ENCODE measurements at places on chromosomes 1 and 21. TPM values are rescaled to one million over a fixed set of nuclear protein-coding genes. Genes with fewer than 3 reads are reported as not detected.

DNA sequence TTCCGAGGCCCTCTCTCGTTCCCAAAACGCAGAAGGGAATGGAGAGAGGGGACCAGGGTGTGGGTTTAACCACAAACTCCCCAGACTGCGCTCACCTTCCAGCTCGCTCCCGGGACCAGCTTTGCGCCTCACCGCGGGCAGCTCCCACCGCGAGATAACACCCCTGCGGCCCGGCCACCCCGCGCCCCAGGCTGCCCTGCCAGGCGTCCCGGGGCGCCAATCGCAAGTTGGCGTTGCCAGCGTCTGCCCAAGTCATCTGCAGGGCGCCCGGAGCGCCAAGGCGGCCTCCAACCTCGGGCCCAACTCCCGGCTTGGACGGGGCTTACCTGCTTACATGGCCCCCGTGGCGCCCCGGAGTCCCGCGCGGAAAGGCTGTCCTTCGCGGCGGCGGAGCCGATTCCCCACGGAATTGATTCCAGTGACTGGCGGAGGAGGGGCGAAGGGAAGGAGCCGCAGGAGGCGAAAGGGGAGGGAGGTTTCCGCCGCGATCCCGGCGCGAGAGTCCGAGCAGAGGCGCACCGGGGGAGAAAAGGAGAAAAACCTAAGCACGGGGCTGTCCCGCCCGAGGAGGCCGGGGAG lies 456 bp downstream of the PTPN14 start:
- H3K4me3 ChIP-seq = peak overlapping the region; percentile 69
- DNase-seq = no peak
- H3K27ac ChIP-seq = no peak overlapping the region

GRCh38 chr1:36397378-36398230 lies at the start of gene LSM10:
LSM10 (minus strand) TSS chr1:36397908; CDS start chr1:36394129, 3,779 bp downstream.
- peaks cover 11% of the 10 kb centered on the region for H3K36me3 ChIP-seq
- peak within 1 kb of the TSS; percentile 98 for H3K4me3 ChIP-seq
- no peaks in the 10 kb centered on the region for H3K27me3 ChIP-seq

The TBX15 gene
- total RNA-seq = not detected

DNA sequence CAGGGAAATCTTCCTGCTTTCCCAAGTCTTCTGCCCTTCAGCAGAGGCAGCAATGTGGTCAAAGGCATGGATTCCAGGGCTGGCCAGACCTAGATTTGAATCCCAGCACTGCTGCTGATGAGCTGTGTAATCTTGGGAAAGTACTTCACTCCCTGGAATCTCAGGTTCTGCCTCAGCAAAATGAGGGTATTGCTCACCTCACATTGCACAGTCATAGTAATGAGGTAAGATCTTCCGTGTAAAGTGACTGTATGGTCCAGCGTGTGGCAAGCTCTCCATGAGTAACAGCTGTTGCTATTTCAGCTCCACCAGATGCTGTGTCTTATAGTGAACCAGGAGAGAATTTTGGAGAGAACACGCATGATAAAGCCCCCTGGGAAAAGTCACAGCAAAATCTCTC lies 56.1 kb upstream of the F3 start:
- H3K4me3 ChIP-seq = no peak overlapping the region
- DNase-seq = no peak
- no peaks in the 10 kb centered on the region for H3K36me3 ChIP-seq
- peaks cover under 1% of the 10 kb centered on the region for H3K27me3 ChIP-seq
- H3K27ac ChIP-seq = no peak overlapping the region

DNA sequence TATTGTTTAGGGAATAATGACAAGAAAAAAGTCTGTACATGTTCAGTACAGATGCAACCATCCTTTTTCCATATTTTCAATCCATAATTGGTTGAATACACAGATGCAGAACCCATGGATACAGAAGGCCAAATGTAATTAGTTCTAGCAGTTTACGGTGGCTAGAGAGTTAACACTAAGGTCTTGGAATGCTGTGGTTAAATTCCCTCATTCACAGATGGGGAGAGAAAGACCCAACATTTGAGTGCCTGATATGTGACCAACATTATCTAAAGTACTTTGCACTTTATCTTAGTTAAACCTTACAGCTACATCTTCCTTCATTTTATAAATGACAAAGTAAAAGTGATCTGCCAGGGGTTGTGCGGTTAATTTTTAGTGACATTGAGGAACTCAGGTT lies 5.3 kb downstream of the SCMH1 start:
- no peak for DNase-seq
- H3K27me3 ChIP-seq = no peaks in the 10 kb centered on the region
- no peak overlapping the region for H3K27ac ChIP-seq

The TTLL7 gene
- total RNA-seq = 0.90 TPM

DNA sequence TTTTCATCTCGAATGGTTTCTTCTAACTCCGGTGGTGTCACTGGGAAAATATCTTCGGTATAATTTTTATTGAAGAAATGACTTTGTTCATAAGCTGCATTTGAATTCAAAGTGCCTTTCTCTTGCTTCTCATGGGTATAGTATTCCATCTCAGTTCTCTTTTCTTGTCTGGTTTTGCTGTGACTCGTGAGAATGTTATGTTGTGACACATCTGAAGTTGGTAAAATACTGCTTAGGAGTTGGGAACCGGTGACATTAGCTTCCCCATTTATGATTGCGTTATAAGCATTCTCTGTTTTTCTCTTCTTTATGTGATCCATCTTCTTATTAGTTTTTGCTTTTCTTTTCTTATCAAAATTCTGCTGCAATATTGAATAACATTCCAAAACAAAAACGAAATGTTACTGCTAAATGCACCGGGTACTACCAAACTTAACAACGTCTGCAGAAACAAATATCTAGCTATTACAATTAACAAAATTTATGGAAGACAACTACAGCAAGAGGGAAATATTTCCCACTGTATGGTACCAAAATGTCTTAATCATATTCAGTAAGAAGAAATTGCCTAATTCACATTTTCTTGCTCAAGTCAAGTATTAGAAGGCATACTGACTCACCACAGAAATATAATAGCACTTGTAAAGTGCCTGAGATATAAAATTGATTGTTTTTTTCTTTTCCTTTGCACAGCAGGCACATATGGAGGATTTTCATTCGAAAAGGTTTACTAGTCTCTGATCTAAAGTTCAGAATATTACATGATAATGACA lies 15.5 kb downstream of the LRIF1 start:
- H3K4me3 ChIP-seq = no peak overlapping the region
- H3K27ac ChIP-seq = no peak overlapping the region
- no peak for DNase-seq
- peaks cover 53% of the 10 kb centered on the region for H3K36me3 ChIP-seq
- peaks cover 2% of the 10 kb centered on the region for H3K4me1 ChIP-seq
- H3K27me3 ChIP-seq = no peaks in the 10 kb centered on the region

- no peak overlapping the region for H3K4me3 ChIP-seq
- no peak overlapping the region for H3K27ac ChIP-seq
- no peaks in the 10 kb centered on the region for H3K4me1 ChIP-seq
- H3K27me3 ChIP-seq = no peaks in the 10 kb centered on the region
- no peaks in the 10 kb centered on the region for H3K36me3 ChIP-seq
- no peak for DNase-seq
Measured at GRCh38 chr1:102566182-102566581, 542.1 kb downstream of the COL11A1 start.

GRCh38 chr1:36471830-36472641 lies 7.9 kb upstream of the MRPS15 start:
- no peak overlapping the region for H3K27ac ChIP-seq
- no peak overlapping the region for H3K4me3 ChIP-seq
- H3K27me3 ChIP-seq = no peaks in the 10 kb centered on the region
- no peaks in the 10 kb centered on the region for H3K36me3 ChIP-seq
- peaks cover 6% of the 10 kb centered on the region for H3K4me1 ChIP-seq

The POGK gene
- total RNA-seq = 43.0 TPM

The CD1E gene
- not detected for total RNA-seq

The IL19 gene
- not detected for total RNA-seq

DNA sequence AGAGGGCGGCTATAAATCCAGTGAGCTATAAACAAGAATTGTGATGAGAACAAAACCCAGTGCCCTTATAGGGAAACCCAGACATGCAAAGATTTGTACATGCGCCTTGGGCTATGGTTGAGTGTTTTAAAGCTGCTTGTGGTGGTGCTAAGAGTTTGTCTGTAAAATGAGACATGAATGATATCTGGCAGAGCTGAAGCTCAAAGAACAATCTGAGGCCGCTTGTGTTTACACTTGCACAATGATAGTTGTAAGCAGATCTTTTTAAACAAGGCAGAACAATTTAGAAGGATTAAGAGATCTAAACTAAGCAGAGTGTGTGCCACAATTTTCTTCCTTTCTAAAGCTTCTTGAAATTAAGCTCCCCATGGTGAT lies 80.4 kb upstream of the ADAMTS5 start:
- H3K36me3 ChIP-seq = no peaks in the 10 kb centered on the region
- no peak for DNase-seq
- no peak overlapping the region for H3K27ac ChIP-seq
- no peak overlapping the region for H3K4me3 ChIP-seq

GRCh38 chr1:4379451-4380175 lies 274.8 kb upstream of the AJAP1 start:
- H3K36me3 ChIP-seq = peaks cover 3% of the 10 kb centered on the region
- peak; percentile 16 for DNase-seq
- H3K4me1 ChIP-seq = peaks cover 6% of the 10 kb centered on the region
- peaks cover 10% of the 10 kb centered on the region for H3K27me3 ChIP-seq
- H3K27ac ChIP-seq = no peak overlapping the region

DNA sequence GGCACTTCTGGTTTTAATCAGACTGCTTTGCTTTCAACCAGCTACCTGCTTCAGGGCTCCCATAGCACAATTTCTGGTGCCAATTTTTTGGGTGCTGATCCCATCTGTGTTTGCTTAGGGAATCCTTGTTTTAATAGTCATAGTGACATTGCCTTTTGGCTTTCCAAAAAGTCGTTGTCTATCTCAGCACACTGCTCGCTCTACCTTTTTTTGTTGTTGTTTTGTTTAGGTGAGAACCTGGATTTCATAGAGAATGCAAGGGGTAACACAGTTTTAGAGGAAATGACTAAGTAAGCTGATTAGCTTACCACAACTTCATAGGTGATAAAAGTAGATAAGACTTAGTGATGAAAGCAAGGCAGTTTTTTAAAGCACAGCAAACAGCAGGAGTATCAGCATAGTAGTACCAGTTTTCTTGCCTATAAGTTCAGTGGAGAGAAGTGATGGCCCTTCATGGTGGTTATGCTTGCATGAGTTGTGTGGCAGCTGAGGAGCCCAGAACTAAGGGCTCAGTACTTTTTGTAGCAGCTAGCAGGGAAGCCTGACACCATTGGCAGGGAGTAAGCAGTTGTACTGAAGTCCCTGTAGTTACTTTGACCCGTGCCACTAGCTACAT lies 31.3 kb downstream of the NEK7 start:
- peak overlapping the region; percentile 57 for H3K4me3 ChIP-seq
- no peak for DNase-seq
- H3K27me3 ChIP-seq = no peaks in the 10 kb centered on the region
- H3K36me3 ChIP-seq = no peaks in the 10 kb centered on the region
- H3K4me1 ChIP-seq = peaks cover 77% of the 10 kb centered on the region
- peak overlapping the region; percentile 78 for H3K27ac ChIP-seq

The SYDE2 gene
- 2.8 TPM for total RNA-seq

GRCh38 chr1:38279148-38279547 lies 232.6 kb upstream of the POU3F1 start:
- no peak overlapping the region for H3K4me3 ChIP-seq
- DNase-seq = no peak
- peaks cover 36% of the 10 kb centered on the region for H3K27me3 ChIP-seq
- no peak overlapping the region for H3K27ac ChIP-seq

DNA sequence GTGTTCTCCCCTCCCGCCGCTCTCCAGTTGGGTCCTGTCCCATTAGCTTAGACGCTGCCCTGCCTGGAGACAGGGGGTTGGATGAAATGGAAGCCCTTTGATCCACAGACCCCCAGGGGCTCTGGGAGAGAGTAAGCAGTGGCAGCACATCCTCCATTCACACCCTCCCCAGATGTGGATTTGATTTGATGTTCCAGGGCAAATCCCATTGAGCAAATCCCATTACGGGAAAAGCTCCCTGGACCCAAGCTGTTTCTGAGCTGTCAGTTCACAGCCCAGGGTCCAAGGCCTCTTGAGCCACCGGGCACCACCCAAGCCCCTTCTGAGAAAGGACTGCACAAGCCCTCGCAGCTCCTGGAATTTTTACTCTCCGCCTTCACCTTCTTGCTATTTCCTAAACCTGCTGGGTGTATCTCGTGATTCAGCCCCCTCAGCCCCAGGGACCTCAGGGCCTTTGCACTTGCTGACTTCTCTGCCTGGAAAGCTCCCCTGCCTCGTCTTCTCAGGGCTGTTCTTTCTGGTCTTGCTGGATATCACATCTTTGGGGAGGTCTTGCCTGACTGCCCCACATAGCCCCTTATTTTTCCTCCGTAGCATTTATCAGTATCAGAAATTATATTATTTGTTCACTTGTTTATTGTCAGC lies 101.1 kb downstream of the PAX7 start:
- H3K27ac ChIP-seq = no peak overlapping the region
- peaks cover 28% of the 10 kb centered on the region for H3K27me3 ChIP-seq
- H3K36me3 ChIP-seq = no peaks in the 10 kb centered on the region
- no peak overlapping the region for H3K4me3 ChIP-seq
- H3K4me1 ChIP-seq = no peaks in the 10 kb centered on the region
- DNase-seq = no peak

The SSU72 gene
- 106 TPM for total RNA-seq

- peaks cover 2% of the 10 kb centered on the region for H3K27me3 ChIP-seq
- no peak for DNase-seq
- H3K4me3 ChIP-seq = no peak overlapping the region
- no peak overlapping the region for H3K27ac ChIP-seq
Measured at GRCh38 chr1:201582705-201583442, 43.9 kb downstream of the NAV1 start.

The OR6K3 gene
- total RNA-seq = not detected

The ALX3 gene
- not detected for total RNA-seq

DNA sequence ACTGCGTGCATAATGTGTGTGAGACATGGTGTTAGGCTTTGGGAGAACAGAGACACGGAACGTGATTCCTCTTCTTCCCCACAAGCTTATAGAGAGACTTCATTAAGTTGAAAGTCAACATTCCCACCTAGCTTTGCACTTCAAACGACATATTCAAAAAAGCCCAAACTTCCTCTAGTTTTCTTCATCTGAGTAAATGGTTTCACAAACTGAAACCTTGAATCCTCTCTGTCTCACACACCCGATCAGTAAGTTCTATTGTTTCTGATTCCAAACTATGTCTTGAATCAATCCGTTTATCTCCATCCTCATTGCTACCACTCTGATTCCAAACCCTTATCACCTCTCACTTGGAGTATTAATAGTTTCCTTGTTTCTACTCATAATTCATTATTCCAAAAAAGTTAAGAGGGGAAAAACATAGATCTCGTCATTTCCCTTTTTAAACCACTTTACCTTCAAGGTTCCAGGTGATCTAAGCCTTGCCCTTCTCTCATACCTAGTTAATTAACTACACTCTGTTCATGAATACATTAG lies 1.6 kb upstream of the METTL18 start:
- H3K4me1 ChIP-seq = peaks cover 43% of the 10 kb centered on the region
- H3K36me3 ChIP-seq = peaks cover 37% of the 10 kb centered on the region
- peak overlapping the region; percentile 40 for H3K27ac ChIP-seq
- H3K4me3 ChIP-seq = peak overlapping the region; percentile 100
- H3K27me3 ChIP-seq = no peaks in the 10 kb centered on the region

GRCh38 chr1:20589331-20590278 lies 708 bp downstream of the CDA start:
- peaks cover 49% of the 10 kb centered on the region for H3K27me3 ChIP-seq
- H3K4me3 ChIP-seq = no peak overlapping the region
- no peak overlapping the region for H3K27ac ChIP-seq
- DNase-seq = no peak

The SYNC gene
- total RNA-seq = not detected

GRCh38 chr21:15301014-15301413 lies 236.2 kb upstream of the NRIP1 start:
- no peak overlapping the region for H3K27ac ChIP-seq
- H3K27me3 ChIP-seq = peaks cover 3% of the 10 kb centered on the region
- no peak overlapping the region for H3K4me3 ChIP-seq
- DNase-seq = no peak
- H3K4me1 ChIP-seq = no peaks in the 10 kb centered on the region

- no peak overlapping the region for H3K27ac ChIP-seq
- DNase-seq = no peak
- peaks cover 9% of the 10 kb centered on the region for H3K36me3 ChIP-seq
- no peak overlapping the region for H3K4me3 ChIP-seq
Measured at GRCh38 chr1:150688763-150689162, 8.2 kb downstream of the GOLPH3L start.

Measured in activated CD4-positive, alpha-beta memory T cell treated with anti-CD3 and anti-CD28 coated beads for 36 hours (primary cell).